ENCODE measurements at places on chromosomes 16 and 17. TPM values are rescaled to one million over a fixed set of nuclear protein-coding genes. Genes with fewer than 3 reads are reported as not detected.
A peak's percentile ranks its signal among the peaks of the same experiment; 100 is the strongest.

The FAM171A2 gene
- total RNA-seq = 0.21 TPM

The TCF25 gene
- 192 TPM for total RNA-seq

The PRDM7 gene
- total RNA-seq = not detected

The C16orf74 gene
- total RNA-seq = 0.19 TPM

The CDK5R1 gene
- 8.2 TPM for total RNA-seq

The DLX3 gene
- total RNA-seq = not detected

The PIEZO1 gene
- 219 TPM for total RNA-seq

The CLEC18A gene
- 0.26 TPM for total RNA-seq

The EPX gene
- total RNA-seq = not detected

The KRT27 gene
- total RNA-seq = not detected

The ZNF19 gene
- 2.1 TPM for total RNA-seq

The GDPD3 gene
- 6.6 TPM for total RNA-seq

The TPPP3 gene
- total RNA-seq = not detected

The HIC1 gene
- total RNA-seq = 49.4 TPM

The MYH1 gene
- total RNA-seq = not detected

The ABCA9 gene
- total RNA-seq = 0.07 TPM

The TBC1D3 gene
- total RNA-seq = not detected

The HBA2 gene
- total RNA-seq = not detected

The SCGB1C2 gene
- total RNA-seq = not detected

GRCh38 chr17:73998653-73999645 is 204.5 kb upstream of the RPL38 start:
- DNase-seq = peak; percentile 87

- peak; percentile 85 for DNase-seq
Observed at GRCh38 chr17:1203111-1203966, 23.6 kb upstream of the ABR start.

- DNase-seq = peak; percentile 78
Observed at GRCh38 chr17:3915995-3916696, at the start of gene P2RX1. P2RX1 (minus strand) TSS chr17:3916465; CDS start chr17:3916225, 240 bp downstream.

DNA sequence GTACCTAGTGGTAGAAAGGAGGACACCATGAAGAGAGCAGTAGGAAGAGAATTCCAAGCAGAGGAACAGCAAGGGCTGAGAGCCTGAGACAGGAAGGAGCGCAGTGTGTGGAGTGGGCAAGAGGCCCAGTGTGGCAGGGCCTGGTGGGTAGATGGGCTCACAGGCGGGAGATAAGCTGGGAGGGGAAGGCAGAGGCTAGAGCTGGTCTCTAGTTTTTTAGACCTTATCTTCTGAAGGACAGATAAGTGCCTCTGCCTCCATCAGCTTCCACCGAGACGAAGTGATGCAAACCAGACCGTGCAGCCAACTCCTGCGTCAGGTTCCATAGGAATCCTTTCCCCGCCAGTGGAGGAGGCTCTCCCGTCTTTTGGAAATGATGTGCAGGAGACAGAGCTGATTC is 33.6 kb downstream of the CDH1 start:
- no peak for DNase-seq

DNA sequence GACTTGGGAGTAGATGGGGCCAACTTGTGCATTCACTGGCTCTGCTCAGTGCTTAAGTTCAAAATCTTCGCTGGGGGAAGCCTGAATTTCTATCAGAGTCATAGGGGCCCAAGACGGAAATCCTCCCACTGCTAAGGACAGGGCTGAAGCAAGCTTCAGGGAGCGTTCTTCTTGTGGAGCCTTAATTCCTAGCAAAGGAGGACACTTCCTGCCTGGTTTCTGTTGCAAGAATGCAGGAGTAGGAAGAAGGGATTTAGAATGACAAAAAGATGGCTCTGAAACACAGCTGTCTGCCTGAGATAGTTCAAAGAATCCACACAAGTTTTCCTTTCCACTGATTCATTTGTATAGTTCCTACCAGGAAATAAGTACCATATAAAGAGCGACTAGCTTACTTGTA is 26.4 kb downstream of the PSME3IP1 start:
- no peak for DNase-seq

DNA sequence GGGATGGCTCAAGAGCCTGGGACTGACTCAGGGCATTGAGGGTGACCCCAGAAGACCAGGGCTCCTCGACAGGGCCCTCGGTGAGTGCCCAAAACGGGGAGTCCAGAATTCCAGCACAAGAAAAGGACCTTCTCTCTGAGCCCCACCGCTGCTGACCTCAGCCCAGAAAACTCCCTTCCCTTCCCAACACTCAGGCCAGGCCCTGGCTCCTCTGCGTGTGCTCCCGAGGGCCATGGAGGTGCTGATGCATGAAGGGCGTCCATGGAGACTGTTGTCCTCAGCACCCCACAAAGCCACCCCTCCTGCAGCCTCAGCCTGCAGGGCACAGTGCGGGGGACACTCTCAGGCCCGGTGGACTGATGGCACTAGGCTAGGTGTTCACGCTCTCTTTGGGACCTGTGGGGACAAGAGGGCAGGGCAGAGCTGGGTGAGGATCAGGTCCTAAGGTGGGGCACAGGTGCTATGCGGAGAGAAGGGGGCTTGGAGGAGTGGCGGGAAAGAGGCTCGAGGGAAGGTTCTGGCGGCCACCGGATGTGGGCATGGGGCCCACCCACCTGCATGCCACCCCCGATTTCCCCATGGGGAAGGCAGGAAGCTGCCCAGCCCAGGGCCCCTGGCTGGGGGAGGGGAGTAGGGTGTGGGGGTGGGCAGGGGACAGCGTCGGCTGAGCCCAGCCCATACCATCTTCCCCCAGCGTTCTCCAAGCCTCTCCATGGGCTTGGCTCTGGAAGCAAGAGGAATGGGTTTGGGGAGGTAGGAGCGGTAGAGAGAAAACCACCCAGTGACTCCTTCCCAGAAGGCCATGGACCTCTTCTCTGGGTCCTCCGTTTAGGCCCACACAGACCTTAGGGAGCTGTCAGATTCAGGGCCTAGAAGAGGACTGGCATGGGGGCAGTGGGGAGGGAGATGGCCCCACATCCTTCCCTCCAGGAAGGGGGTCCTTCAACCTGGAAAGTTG is 4.5 kb upstream of the TSPOAP1 start:
- DNase-seq = peak; percentile 88

DNA sequence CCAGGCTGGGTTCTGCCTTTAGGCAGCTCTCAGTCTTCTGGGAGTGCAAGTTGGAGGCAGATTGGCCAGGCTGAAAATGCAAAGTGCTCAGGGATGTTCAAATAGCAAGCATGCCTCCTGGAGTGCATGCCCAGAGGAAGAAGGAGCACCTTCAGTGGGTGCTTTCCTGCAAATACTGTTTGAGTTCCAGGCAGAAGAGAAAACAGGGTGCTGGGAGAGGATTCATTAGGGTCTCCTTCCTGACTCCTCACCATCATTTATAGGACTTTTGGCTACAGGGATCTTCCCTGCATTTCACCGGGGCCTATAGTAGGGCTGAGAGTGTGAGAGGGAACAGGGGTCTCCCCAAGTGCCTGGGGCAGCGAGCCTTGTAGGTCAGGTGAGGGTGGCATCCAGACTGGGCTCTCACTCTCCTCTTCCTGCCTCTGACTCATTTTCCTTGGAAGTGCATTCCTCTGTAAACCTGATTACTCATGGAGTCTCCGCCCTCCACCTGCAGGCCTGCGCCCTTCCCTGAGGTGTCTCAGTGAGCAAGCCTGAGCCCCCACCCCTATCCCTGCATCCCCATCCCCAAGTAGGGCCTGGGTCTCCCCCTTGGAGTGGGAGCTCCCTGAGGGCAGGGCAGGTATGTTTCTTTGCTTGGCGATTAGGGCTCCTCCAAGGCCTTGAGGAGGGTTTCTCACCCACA is 17.1 kb upstream of the TNS4 start:
- peak; percentile 58 for DNase-seq

GRCh38 chr16:67673712-67674580 is 7.3 kb downstream of the C16orf86 start:
- DNase-seq = no peak

GRCh38 chr17:2087597-2088211 is 32.8 kb downstream of the HIC1 start:
- peak; percentile 88 for DNase-seq

- DNase-seq = peak; percentile 80
Observed at GRCh38 chr16:75011634-75012307, 12.9 kb downstream of the ZNRF1 start.

DNA sequence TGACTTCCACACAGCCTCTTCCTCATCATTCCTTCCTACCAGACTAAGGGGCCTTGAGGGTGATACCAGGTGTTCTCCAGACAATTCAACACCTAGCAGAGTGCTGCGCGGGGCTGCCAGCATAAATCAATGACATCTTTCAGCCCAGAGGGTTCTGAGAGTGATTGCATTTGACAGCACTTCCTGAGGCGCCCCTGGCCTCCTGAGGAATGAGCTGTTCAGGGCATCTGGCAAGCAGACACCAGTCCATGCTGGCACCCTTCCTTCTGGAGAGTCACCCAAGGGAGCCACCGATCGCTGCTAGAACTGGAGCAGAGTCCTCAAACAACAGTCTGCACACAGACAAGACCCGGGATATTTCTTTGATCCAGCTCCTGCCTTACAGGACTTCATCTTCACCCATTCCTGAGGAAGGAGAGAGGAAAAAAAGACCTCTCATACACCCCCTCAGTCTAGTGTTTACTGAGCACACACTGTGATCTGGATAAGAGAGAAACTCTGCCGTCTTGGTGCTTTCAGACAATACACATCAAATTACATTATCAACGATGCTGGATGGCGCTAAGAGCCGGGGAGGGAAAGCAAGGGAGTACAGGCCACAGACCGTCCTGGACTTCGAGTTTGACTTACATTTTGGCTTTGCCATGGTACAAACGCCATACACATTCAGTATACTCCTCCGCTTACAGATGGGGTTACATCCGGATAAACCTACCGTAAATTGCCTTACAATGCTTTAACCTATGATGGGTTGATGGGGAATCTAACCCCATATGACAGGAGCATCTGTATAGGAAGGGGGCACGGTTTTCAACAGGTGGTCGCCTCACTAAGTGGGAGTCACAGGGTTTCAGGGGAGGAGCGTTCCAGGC is 23.0 kb downstream of the NPTX1 start:
- DNase-seq = no peak

- DNase-seq = peak; percentile 72
Observed at GRCh38 chr17:66855204-66855603, 20.3 kb downstream of the CACNG5 start.

DNA sequence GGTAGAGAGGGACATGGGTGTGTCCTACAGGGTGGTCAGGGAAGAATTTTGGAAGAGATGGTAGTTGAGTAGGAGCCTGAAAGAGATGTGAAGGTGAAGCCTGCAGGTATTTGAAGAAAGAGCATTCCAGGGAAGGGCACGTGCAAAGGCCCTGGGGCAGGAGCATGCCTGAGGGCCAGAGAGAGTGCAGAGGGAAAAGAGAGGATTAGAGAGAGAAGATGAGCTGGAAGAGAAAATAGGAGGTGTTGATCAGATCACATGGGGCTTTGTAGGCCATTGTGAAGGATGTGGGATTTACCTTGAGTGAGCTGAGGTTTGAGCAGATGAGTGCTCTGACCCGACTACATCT is 455.0 kb downstream of the HAPSTR1 start:
- DNase-seq = no peak

GRCh38 chr17:56158344-56158743 is 5.1 kb downstream of the ANKFN1 start:
- no peak for DNase-seq

DNA sequence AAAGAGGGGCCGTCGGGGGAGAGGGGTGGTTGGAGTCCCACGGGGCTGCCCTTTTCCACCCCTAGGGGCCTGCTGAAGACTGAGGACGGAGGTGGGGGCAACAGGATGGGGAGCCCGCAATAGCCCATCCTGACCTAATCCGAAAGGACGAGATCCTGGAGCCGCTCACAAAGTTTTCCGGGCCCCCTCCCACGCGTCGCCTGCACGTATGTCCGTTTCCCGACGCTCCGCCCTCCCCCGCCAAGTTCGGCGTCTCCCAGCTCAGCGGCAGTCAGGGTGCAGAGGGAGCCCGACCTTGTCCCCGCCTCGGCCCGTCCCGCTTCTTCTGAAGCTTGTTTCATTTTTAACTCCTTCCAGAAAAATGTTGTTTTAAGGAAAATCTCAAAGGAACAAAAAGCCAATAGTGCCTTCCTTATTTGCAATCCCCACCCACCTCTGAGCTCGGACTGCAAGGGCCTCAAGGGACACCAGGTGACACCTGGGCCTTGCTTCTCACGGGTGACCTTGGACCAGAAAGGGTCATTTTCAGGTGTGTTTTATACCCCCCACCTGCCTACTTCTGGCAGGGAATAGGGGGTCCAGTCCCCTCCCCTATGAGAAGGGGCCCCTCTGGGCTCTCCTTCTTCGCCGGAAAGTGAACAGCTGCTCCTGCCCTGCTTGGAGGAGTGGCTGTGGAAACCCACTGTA is 3.4 kb upstream of the ZNF423 start:
- DNase-seq = peak; percentile 62

- DNase-seq = no peak
Observed at GRCh38 chr17:79410681-79411080, 200.2 kb downstream of the RBFOX3 start.

- no peak for DNase-seq
Observed at GRCh38 chr17:82240506-82241182, 11.8 kb downstream of the SLC16A3 start.

GRCh38 chr16:30722443-30722842 is 23.5 kb downstream of the SRCAP start:
- DNase-seq = no peak

GRCh38 chr16:24234737-24235136 is 21.4 kb upstream of the CACNG3 start:
- DNase-seq = no peak

Data from activated CD4-positive, alpha-beta T cell treated with anti-CD3 and anti-CD28 coated beads, Interleukin-2, amount 10 ng/mL, durations not matched to agents 24 days and 14 days (primary cell).